ENCODE measurements at places on chromosomes 4 and X.

DNA sequence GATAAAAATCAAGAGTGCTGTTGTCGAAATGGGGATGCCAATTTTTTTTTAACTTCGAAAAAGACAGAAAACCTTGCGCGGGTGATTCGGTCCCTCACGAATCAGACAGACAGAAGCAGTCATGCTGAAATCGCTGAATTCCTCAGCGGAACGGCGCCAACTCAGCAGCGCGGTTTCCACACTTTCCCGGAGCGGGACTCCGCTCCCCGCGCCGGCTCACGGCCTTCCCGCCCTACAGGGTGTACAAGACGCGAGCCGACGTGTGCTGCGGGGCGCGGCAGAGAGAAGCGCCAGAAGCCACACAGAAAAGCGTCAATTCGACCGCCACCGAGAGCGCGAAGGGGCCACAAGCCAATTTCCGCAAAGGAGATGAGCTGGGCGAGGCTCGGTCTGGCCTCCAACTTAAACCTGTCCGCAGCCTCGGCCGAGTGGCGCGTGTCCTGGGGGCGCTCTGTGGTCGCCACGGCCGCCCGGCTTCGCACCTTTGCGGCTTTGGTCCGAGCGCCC lies 1.3 kb downstream of the NEXMIF start:
- peak; percentile 22 for DNase-seq

DNA sequence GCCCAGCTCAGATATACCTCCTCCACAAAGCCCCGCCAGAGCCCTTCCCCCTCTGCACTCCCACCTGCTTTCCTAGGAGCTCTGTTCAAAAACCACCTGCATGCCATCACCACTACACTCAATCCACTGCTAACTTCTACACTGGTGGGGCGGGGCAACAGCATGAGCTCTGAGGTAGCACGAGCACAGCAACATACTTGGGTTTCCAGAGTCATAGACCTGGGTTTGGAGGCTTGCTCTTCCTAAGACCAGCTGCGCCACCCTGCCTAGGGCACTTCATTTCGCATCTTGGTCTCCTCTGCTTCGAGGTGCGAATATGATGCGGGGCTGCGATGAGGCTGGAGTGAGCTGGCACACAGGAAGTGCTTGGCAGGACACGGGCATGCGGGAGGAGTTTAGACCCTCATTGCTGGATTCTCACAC lies 3.6 kb downstream of the SASH3 start:
- no peak for DNase-seq

DNA sequence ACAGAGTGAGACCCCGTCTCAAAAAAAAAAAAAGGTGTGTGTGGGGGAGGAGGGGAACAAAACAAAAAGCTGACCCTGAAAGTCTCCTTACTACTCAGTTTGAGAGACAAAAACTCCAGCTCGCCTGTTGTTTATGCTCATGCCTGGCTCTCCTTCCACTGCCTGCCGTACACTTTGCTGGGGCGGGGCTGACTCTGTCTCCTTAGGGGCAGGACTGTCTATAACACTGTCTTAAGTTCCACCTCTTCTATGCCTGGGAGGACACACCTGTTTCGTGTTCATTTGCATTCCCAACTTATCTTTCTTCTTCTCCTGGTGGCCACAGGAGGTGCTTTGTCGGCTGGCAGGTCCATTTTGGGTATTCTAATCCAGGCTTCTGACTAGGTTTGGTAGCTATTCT lies 81.4 kb downstream of the MTNR1A start:
- no peak for DNase-seq

DNA sequence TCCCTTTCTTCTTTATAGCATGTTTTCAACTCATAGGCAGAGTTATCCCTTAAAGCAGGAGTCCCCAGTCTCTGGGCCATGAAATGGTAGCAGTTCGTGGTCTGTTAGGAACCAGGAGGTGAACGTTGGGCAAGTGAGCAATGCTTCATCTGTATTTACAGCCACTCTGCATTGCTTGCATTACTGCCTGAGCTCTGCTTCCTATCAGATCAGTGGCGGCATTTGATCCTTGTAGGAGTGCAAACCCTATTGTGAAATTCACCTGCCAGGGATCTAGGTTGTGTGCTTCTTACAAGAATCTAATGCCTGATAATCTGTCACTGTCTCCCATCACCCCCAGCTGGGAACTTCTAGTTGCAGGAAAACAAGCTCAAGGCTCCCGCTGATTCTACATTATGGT lies 39.8 kb downstream of the DTHD1 start:
- DNase-seq, result no peak

GRCh38 chrX:121958886-121959285 lies 911.5 kb downstream of the GLUD2 start:
- no peak for DNase-seq

- DNase-seq, result no peak
Observed at GRCh38 chr4:10722957-10723356, 38.4 kb upstream of the CLNK start.

DNA sequence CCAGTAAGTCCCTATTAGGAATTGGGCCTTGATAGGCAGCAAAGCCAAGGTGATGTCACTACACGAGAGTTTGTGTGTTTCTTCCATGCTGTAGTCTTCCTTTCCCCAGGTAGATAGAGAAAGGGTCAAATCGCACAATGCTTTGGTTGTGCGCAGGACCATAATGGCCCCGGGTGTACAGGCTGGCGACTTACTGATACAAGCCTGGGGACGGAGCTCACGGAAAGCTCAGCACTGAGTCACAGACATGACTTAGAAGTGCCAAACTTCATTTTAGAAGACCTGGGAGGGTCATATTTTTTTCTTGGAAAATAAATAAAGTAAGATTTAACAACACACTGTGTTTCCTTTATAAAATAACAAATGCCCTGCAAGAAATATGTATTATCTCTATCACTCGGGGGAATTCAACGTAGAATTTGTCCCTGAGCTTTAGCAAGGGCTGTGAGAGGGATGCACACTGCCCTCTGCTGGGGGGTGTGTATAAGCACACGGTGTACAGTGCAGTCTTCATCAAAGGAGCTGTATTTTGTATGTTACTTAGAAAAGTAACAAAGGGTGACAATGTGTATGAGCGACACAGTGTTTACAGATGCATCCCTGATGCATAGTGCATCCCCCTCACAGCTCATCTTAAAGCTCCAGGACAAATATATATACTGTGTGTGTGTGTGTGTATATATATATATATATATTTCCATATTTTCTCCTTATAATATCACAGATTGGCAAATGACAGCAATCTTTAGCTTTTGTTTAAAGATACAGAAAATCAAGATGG lies 254.5 kb upstream of the VEGFC start:
- peak; percentile 52 for DNase-seq

DNA sequence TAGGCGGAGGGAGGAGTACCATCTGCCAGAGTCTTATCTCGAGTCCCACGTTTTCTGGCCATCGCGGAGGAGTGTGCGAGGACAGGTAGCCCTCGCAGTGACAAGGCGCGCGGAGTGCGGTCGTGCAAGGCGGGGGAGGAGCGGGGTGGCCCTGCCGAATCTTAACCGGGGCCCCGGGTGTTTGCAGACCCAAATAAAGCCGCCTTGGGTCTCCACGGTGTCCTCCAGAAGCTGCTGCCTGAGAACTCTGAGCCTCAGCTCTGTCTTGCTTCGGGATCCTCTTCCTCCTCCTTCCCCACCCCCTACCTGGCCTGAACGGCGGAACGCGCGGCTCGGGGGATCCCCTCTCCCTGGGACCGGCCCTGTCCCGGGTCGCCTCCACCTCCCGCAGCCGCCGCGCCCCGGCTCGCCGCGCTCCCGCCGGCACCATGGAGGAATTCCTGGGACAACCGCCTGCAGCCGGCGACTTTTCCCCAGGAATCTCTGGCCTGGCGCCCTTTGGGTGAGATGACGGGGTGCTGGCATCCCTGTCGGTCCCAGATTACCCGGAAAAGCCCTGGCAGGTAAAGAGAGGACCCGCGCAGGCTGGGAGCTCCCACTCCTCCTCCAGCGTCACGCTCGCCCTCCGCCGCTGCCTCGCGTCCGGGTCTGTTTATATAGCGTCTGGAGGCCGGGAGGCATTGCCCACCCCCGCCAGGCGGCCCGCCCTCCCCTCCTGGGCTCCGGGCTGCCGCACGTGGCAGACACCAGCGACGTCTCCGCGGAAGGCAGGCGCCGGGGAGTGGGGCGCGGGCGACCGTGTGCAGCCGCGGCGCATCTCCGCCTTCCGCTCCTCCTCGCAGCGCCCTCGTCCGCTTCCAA lies at the start of gene GALNTL6:
Gene GALNTL6 (plus strand): TSS at position 740 of the 861 bp plus-strand sequence.
- peak; percentile 18 for DNase-seq

DNA sequence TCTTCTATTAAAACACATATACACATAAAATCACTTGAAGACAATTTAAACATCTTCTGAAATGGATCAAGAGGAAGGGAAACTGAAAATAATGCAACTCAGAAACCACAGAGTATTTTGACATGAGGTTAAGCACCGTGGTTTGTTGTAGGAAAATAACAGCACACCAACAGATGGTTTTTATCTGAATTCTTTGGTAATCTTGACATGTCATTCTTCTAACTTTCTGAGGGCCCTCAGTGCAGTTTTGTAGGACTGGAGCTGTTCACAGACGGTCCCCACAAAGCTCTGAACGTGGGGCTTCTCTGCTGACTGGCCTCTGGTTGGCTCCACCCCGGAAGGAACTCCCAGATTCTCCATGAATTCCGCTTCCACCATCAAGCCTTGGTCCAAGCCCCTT lies 16.0 kb upstream of the TLR8 start:
- no peak for DNase-seq

GRCh38 chrX:22952010-22952409 lies 47.8 kb upstream of the DDX53 start:
- DNase-seq, result no peak

- no peak for DNase-seq
Observed at GRCh38 chr4:169080981-169081380, 70.9 kb upstream of the CBR4 start.

- DNase-seq, result no peak
Observed at GRCh38 chr4:188444500-188444899, 305.3 kb downstream of the TRIML1 start.

DNA sequence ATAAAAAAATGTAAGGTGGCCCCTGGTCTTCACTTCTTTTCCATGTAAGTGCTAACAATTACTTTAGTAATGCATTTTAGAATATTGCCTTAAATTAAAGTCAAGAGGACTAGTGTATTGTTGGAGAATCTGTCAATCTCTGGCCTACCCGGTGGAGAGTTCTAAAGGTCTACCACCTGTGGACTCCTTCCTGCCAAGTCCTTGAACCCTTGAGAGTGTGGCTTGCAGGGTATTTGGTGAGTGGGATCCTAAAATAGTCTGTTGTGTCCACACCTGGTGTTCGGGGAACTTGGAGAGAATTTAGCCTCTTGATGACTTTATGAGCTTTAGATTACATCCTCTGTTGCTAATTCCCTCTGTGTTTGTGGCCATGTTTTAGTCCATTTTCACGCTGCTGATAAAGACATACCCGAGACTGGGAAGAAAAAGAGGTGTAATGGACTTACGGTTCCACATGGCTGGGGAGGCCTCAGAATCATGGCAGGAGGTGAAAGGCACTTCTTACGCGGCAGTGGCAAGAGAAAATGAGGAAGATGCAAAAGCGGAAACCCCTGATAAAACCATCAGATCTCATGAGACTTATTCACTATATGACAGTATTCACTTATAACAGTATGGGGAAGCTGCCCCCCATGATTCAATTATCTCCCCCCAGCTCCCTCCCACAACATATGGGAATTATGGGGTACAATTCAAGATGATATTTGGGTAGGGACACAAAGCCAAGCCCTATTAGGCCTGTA lies 23.8 kb downstream of the DDIT4L start:
- no peak for DNase-seq

GRCh38 chrX:31337332-31337731 lies 265.5 kb upstream of the FTHL17 start:
- no peak for DNase-seq

DNA sequence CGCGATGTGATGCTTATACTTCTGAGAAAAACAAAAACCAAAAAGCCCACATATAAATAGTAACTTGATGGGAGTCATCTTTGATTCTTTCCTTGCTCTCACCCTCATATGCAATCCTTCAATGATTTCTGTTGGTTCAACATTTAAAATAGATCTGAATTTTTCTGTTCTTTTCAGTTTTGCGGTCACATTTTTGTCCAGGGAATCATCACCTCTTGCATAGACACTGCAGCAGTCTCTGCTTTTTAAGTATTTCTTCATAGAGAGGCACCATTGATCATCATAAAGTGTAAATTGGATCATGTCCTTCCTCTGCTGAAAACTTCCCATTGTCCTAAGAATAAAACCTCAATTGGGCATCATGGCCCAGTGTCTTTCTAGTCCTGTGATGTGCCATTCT lies 81.1 kb upstream of the SLC4A4 start:
- DNase-seq, result no peak

- DNase-seq, result no peak
Observed at GRCh38 chr4:138458751-138459150, 216.6 kb upstream of the SLC7A11 start.

- DNase-seq, result peak; percentile 34
Observed at GRCh38 chr4:7531640-7531994, 96.9 kb upstream of the PSAPL1 start.

- DNase-seq, result peak; percentile 10
Observed at GRCh38 chrX:22313766-22314165, 41.1 kb downstream of the CBLL2 start.

- no peak for DNase-seq
Observed at GRCh38 chr4:168659741-168660465, 163.1 kb downstream of the PALLD start.

- DNase-seq, result no peak
Observed at GRCh38 chr4:180081072-180081471, 2162.1 kb upstream of the TENM3 start.

DNA sequence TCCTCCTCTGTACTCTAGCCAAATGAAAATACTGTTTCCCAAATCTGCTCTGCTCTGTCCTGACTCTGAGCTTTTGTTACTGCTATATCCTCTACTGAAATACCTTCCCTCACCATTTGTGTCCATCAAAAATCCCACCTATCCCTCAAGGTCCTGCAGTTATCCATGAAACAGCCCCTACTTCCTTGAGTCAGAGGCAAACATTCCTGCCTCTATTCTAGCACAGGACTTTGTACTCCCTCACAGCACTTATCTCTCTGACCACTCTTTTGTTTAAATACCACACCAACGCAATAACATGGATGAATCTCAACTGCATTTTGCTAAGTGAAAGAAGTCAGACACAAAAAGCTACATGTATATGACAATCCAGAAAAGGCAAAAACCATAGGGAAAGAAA lies 10.5 kb upstream of the RNF128 start:
- no peak for DNase-seq

DNA sequence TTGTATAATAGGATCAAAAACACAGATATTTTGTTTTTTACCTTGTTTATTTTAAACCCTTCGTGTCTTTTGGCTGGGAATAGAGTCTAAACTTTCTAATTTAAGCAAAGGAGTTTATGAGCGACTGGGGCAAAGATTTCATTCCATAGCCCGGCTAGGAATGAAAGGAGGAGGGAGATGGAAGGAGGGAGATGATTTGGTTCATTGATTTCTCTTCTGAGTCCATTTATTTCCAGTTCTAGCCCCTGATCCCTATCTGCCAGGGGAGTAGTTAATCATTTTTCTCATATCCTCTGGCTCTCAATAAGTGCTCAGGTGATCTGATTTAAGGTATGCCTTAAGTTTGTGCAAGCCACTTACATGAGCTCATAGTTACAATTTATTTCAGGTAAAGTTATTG lies 120.0 kb downstream of the SPRY1 start:
- DNase-seq, result no peak

DNA sequence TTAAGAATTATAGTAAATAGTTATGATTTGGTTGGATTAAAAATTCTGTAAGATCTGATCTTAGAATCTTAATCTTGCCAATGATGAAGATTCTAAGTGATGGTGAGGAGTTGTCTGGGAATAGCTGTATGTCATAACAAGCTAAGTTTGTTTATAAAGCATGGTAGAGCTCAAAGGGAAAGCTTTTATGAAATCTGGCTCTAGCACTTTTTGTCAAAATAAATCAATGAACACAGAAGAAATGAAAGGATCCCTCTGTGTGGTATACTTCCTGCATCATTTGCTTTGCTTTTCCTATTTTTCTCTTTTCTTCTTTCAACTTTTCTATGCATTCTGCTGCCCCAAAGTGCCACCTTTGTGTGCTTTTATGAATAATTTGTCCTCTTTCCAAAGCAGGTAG lies 193.5 kb upstream of the FAT1 start:
- no peak for DNase-seq
